Activated T-helper 1 cell treated with Interleukin-2 at 50 U/mL for 16 hours (primary cell): ENCODE measurements at places on chromosomes 4 and X.

DNA sequence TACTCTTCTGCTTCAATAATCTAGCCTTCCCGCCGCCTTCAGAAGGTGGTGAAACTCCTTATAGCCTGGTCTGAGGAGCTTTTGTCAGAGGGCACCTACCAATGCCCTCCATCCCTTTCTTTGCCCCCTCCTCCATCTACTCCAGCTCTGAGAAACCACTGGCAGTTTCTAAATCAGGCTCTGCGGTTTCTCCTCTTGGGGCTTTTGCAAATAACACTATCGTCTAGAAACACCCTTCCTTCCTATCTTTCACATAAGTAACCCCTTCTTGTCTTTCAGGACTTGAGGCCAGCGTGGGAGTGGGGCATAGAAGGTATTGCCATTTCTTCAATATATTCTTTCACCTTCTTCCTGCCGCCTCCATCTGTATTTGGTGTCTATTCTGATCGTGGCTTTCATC is 1.2 kb upstream of the EFHC2 start:
- DNase-seq = no peak

- no peak for DNase-seq
These were observed 782 bp downstream of the PITX2 start for GRCh38 chr4:110621839-110622751.

- DNase-seq = no peak
These were observed 72.3 kb downstream of the NSG1 start for GRCh38 chr4:4459181-4459580.

DNA sequence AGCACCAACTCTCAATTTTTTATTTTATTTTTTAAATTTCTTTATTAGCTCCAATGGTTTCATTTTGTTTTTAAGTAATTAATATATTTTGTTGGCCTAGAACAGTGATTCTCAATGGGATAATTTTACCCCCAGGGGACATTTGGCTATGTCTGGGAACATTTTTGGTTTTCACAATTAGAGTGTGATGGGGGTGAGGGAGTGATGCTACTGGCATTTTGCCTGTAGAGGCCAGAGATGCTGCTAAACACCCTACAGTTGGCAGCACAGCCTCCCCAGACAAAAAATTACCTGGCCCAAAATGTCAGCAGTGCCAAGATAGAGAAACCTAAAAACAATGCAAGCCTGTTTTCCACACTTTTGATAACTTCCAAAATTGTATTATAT is 64.6 kb downstream of the HHIP start:
- no peak for DNase-seq

DNA sequence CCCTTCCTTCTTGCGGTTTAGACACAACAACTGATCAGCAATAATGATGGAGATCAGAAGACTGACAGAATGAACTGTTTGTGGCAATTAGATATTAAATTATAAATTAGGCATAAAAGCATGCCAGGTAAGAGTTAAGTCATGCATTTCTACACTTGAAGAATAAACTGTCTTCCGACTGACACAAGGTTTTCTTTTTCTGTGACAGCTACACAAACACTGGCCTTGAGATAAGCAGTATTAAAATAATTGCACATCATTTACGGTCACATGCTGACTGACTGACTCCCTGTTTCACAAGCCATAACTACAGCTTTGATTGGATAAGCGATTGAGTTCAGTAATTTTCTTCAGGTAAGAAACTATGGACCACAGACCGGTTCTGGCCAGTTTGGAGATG is 56.2 kb downstream of the UBE2NL start:
- DNase-seq = no peak

DNA sequence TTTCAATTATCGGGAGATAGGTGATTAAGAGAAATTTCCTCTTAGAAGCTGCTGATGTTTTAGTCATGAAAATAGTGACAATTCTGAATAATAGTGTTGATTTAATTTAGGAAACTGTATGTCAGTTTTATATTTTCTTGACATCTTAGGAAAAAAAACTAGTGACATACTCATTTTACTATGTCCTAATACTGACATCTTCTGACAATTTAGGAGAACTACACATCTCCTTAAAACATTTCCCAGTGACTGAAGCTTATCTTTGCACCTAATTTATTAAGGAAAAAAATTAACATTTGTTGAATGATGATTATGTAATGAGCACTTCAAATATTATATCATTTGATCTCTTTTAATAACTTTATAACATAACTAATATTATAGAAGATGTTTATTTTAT is 42.0 kb upstream of the RBMXL3 start:
- DNase-seq = no peak

- no peak for DNase-seq
These were observed 77.1 kb upstream of the ATXN3L start for GRCh38 chrX:13396924-13397323.

- no peak for DNase-seq
These were observed 5.7 kb upstream of the ZNF518B start for GRCh38 chr4:10462876-10463275.

- DNase-seq = no peak
These were observed 55.4 kb downstream of the TRIM2 start for GRCh38 chr4:153259661-153260060.

DNA sequence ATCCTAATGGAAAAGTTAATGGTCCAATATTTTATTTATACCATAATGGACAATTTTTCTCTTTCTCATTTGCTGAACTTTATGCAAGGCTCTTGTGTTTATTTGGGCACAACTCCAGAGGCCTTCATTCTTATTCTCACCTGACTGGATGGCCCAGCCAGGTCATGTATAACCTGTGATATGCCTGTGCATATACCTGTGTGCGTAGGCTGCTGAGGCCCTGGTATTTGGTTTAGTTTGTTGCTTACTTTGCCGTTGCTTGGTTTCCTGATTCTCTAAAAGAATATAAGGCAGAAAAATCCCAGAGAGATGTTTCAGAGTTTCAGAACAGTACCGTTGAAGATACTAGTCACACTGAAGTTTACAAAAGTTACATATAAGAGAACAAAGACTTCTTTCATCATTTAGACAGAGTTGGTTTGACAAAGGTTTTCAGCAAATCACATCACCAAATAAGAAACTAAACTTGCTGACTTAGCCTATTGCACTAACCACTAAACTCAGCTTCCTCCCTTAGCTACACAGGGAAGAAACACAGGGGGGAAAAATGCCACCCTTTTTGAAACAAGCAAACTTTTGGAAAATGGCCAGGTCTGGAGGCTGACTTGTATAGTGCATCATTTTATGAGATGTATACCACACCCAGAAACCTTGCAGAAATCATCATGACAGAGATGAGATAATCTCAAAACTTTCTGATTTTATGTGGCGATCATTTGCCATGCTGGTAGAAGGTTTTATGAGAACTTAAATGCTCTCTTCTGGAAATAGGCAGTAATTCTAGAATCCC is 248.5 kb downstream of the GRIA3 start:
- no peak for DNase-seq

DNA sequence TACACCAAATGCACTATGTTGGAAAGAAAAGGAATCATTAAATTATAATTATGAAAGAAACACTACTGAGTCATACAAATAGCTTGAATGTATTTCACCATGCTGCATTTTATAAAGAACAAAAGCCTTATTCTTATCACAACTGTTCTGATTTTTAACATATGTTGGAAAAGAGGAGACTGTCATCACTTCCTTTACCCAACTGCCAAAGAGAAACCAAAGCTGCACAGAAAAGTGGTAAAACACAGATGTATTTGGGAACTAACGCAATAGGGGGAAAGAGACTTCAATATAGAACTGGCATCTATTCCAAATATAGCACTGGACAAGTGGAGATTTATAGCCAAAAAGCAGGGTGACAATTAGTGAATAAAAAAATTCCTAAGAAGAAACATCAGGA is 181.0 kb downstream of the SPANXN3 start:
- DNase-seq = no peak

DNA sequence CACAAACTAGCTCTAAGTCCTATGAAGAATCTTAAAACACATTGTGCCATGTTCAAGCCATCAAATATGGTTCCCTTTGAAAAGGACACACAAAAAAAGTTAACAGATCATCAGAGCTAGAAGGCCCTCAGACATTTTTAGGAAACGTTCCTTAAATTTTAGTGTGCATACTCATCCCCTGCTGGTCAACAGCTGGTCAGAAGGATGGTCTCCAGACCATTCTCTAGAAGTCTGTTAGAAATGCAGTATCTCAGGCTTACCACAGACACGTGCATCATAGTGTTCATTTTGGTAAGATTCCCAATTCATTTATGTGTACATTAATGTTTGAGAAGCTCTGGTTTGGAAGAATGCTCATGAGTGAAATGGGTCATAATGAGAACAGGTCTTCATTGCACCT is 523.1 kb downstream of the INPP4B start:
- no peak for DNase-seq

DNA sequence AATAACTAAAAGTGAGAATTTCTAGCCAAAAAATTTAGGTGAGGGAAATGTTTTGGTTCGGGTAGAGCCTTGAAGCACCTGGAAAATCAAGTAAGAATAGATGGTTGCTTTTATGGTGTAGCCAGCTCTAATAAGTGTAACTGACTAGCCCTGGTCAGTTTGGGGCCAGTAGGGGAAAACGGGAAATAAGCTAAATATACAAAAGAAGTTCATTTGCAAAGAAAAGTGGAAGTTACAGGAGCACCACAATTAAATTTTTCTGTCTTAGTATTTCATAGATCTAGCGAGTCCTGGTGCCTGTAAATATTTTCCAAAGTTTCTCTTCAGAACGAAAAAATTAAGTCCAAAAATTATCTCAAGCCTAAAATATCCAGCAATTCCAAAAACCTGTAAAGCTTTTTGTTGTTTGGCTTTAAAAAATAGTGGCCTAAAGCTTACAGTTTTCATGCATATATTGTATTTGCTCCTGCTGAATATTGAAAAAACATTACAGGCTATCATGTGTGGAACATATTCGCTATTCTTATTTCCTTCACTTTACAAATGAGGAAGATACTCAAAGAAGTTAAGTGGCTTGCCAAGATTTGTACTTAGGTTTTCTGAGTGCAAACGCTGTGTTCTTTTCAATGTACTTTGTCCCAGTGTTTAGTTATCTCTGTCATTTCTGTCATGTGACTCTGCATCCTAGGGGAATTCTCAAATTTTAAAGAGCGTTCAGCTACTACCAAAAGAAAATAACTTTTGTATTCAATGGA is 7.3 kb upstream of the PTPN13 start:
- DNase-seq = no peak

GRCh38 chr4:53886090-53886489 is 178.3 kb downstream of the CHIC2 start:
- no peak for DNase-seq

DNA sequence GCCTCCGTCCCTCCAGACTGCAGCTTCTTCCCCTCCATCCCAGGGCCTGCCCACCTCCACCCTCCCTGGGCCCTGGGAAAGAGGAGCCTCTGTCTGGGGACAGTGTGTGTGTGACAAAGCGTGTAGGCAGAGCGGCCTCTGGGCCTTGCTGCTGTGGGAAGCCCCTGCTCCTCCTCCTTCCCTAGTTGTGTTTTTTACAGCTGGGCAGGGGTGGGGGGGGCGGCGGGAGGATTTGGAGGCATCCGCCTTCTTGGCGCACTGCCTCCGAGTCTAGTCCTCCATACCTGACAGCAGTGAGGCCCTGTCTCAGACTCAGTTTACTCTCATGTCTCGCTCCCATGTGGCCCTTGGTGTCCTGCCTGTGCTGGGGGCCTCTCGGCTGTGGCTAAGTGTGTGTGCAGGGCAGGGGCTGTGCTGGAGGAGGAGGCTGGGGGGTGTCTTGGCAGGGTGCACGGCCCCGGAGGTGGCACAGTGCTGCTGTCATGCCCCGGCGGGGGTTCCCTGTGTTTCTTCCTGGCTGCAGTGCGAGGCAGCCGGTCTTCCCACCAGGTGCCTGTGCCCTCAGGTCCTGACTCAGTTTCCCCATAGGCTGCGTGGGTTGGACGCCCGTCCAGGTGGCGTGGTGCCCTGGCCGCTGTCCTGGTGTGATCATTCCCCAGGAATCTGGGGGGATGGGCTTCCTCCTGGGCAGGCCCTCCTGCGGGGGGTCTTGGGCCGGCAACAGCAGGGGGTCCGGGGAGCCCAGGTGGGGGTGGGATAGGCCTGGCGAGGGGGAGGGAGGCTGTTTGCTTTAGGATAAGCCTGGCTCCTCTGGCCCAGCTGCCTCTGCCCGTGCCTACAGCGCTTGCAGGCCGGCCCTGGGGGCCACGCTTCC is 7.0 kb downstream of the FGFRL1 start:
- DNase-seq = no peak

GRCh38 chrX:34778916-34779315 is 121.8 kb upstream of the TMEM47 start:
- DNase-seq = no peak

- DNase-seq = no peak
These were observed 3.7 kb downstream of the LIMCH1 start for GRCh38 chr4:41541687-41542094.

GRCh38 chrX:34338046-34338445 is 205.9 kb upstream of the FAM47A start:
- DNase-seq = no peak

- no peak for DNase-seq
These were observed 183.3 kb downstream of the MAB21L2 start for GRCh38 chr4:150765216-150765615.

DNA sequence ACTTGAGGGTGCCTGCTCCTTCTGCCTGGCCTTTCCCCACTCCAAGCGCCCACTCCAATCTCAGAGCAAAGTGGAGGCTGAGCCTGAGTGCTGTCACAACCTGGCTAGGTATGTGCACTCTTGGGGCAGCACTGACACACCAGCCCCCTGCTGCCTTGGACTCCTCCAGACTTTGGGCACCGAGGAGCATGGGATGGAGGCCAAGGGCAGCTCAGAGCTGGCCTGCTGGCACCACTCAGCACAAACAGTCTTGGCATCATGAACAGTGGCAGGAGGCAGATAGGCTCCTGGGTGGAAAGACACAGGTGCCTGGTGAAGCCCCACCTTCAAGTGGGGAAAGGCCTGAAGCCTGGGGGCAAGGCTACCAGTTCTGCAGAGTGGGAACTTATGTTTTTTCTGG is 91.8 kb downstream of the KCNIP4 start:
- no peak for DNase-seq

DNA sequence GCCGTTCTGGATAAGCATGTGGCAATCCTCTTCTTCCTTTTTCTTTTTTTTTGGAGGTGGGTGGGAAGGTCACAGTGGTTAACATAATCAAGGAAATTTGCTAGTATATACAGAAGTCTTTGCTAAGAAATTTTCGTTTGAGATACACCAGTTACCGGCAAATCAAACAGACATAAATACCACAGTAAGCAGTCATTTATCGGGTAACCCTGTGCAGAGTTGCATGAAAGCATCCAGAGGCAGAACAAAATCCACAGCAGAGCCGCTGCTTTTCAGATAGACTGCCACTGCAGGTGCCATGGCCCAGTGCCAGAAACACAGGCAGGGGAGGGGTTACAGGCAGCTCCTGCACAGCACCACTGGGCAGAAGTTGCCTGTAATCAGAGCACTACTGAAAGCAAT is 179.1 kb upstream of the MAB21L2 start:
- DNase-seq = no peak

DNA sequence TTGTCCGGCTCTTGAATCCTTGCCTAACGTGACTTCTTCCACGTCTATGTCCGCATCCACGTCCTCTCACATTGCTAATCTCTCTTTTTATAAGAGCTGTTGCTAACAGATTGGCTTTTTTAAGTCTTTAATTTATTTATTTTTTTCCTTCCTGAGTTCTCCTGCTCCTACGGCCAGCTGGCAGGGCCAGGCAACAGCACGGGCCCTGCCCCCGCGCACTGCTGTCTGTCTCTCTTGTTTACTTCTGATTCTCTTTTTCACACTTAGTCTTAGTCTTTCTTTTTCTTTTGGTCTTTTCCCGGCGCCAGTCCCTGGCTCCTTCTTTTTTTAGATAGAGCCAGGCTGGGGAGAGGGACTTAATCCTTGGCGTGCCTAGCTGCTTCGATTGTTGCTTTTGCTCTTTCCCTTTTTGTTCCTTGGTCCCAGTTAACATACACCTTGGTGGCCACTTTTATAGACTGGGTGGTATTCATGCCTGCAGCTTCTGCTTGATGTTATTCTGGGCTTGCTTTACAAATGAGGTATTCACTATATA is 53.2 kb upstream of the RBMX start:
- DNase-seq = no peak
